ENCODE measurements at places on chromosomes 16 and 17.
A peak's percentile ranks its signal among the peaks of the same experiment; 100 is the strongest.

- DNase-seq: no peak
Observed at GRCh38 chr17:2157675-2158395, 102.9 kb downstream of the HIC1 start.

GRCh38 chr16:2904100-2904921 is 7.4 kb upstream of the FLYWCH1 start:
- peak; percentile 58 for DNase-seq

DNA sequence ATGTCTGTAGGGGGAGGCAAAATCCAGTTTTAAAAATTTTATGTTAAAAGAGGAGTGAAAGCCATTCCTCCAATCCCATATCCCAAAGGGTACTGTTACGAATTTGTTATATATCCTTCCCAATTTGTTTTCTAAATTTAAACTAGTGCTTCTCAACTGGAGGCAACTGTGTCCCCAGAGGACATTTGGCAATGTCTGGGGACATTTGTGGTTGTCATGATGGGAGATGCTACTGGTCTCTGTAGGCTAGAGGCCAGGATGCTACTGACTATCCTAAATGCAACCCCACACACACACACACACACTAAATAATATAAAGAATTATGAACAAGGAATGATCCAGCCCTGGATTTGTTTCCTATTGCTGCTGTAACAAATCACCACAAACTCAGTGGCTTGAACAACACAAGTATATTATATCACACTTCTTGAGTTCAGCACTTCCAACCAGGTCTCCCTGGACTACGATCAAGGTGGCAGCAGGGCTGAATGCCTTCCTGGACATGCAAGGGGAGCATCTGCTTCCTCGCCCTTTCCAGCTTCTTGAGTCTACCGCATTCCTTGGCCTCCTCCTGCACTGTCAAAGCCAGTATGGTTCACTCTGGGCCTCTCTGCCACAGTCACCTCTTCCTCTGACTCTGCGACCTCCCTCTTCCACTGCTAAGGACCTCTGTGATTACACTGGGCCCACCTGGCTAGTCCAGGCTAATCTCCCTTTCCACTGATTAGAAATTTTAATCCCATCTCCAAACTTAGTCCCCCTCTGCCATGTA is 30.1 kb downstream of the ARHGAP17 start:
- no peak for DNase-seq

GRCh38 chr17:21125862-21126261 is 902 bp upstream of the DHRS7B start:
- DNase-seq: no peak

DNA sequence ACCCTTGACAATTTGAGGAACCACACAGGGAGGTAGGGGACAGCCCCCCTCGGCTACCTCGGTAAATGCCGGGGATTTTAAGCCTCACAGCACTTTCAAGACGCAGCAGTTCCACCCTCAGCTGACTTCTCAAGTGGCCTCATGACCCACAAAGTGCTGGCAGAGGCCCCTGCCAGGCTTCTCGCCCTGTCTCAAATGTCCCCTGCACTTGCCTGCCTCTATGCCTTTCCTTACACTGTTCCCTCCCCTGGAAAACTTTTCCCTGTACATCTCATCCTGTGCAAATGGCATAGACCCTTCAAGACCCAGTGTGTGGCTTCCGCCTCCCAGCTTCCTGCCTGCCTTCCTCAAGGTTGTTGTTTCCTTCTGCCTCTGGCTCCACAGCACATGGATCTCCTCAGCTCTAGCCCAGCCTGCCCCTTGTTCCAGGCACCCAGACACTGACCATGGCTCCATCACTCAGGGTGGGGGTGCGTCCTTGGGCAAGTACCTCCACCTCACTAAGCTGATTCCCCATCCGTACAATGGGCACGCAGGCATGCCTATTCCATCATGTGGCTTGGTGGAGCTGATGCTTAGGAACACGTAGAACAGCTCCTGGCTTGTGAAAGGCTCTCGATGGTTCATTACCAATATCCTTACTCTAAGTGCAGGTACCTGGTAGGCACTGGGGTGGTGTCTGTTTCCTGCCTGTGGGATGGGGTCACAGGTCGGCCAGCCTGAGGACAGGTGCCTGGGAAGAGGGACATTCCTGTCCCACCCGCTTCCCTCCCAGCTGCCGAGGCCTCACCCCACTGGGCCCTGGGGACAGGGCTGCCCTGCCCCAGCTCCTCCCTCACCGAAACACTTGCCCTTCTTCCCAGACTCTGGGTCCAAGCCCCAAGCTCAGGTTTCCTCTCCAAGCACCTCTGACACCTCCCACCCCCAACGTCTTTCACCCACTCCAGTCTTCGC is 24.0 kb downstream of the MMP15 start:
- no peak for DNase-seq

DNA sequence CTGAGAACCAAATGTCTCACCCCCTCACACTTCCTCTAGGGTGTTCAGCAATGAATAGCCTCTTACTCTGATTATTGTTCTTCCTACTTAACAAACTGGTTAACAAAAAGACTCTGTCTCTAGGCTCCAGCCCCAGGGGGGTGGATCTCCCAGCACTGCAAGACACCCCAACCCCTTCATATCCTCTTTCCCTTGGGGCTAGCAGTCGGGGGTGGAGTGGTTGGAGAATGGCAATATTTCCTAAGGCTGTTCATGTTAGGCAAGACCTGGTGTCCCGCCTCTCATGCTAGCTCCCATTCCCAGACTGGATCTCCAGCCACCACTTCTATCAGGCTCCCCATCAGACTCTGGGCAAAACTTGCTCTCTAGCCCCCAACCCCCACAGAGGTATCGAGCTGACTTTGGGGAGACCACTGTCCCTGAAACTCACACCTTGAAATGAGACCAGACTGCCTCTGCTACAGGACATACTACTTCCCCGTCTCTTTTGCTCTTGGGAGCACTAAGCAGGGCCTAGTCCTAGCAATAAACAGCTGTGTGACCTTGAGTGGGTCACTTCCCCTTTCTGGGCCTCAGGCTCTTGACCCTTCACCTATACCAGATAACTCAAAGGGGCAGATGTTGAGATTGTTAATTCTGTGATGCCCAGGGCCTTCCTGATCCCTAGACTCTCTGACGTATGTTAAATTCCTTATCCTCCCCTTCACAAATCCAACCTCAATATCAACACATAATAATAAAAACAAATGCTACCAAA is 2.4 kb downstream of the SLC25A35 start:
- DNase-seq: no peak

DNA sequence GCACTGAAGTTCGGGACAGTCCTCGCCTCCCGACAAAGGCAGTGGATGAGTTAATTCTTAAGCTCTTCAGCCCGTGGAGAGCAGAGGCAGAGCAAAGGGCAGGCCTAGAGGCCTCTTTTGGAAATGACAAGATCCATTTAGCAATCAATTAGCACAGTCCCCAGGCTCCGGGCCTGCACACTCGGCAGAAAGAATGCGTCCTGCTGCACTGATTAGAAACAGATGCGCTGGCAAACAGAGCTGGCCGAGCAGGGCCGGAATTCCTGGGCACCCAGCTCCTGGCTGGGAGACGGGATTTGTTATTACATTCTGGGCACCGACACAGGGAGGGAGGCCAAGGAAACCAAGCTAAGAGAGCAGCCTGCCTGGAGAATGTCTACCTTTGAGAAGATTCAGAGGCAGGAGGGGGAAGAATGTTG is 162.9 kb downstream of the COPRS start:
- DNase-seq: peak; percentile 20

GRCh38 chr17:15184872-15185624 is 80.1 kb downstream of the PMP22 start:
- no peak for DNase-seq

Measured in substantia nigra (tissue), 51 donors.